ENCODE measurements at places on chromosomes 1 and 21.

DNA sequence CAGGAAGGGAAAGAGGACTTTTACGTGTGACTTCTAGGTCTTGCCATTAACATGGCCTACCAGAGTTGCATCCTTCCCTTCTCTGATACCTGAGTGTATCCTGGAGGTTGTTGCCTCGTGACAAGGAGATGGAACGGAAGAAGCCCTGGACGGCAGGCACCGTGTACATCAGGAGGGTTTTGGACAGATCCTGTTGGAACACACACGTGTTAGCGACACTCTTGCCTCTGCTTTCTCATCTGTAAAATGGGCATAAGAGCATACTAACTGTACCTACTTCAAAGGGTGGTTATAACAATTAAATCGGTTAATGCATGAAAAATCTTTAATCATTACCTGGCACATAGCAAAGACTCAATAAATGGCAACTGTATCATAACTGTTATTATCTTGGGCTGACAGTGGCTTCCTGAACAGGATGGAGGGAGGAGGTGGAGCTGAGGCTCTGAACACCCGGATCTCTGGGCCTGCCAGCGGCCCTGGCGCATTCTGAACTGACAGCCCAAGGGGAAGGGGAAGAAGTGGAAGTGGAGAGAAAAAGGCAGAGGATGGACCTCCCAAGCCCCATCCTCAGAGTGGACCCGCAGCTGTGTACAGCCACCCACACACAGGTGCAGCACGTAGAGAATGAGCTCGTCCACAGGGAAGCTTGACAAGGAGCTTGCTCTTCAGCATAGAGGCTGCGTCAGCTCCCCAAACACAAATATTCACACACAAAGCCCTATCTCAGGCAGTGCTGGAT lies 30.2 kb upstream of the EXOSC10 start:
- DNase-seq = no peak

GRCh38 chr1:167629681-167630567 lies at the start of gene RCSD1:
Gene RCSD1, plus strand, starts transcription at chr1:167630232. Its CDS starts 192 bp downstream, at chr1:167630424.
- peak; percentile 83 for DNase-seq

GRCh38 chr21:45364468-45365185 lies 40.3 kb upstream of the COL18A1 start:
- no peak for DNase-seq

DNA sequence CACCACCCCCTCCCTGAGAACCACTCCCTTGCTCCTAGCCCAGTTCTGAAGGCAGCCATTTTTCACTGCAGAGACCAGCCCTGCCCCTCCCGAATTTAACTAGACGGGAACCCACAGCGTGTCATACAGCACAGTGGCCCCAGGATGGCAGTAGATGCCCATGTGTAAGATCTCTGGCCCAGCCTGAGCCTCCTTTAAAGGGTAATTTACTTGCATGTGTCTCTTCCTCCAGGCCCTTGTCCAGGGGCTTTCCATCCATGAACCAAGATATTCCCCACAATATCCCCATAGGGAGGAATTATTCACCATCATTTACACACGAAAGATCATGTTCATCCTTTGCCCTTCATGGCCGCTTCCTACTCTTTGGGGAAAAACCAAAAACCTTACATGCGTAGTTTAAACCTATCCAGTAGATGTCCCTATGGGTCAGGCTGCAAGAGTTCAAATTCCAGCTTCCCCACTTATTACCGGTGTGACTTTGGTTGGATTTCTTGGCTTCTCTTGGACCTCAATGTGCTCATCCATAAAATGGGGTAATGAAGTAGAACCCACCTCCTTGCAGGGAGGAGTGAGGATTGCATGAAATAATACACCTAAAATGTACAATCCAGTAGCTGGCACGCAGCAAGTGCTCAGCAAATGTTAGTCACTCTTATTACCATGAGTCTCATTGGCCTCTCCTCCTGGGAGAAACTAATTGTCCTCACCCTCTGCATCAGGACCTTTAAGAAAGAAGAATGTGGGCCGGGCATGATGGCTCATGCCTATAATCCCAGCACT lies 4.0 kb upstream of the LACTBL1 start:
- DNase-seq = peak; percentile 92

- peak; percentile 94 for DNase-seq
Observed at GRCh38 chr1:223845810-223846682, at the start of gene TP53BP2. Gene TP53BP2, minus strand, starts transcription at chr1:223845947. Its CDS starts 267 bp downstream, at chr1:223845680.

- no peak for DNase-seq
Observed at GRCh38 chr1:232057217-232057895, 430.8 kb downstream of the DISC1 start.

DNA sequence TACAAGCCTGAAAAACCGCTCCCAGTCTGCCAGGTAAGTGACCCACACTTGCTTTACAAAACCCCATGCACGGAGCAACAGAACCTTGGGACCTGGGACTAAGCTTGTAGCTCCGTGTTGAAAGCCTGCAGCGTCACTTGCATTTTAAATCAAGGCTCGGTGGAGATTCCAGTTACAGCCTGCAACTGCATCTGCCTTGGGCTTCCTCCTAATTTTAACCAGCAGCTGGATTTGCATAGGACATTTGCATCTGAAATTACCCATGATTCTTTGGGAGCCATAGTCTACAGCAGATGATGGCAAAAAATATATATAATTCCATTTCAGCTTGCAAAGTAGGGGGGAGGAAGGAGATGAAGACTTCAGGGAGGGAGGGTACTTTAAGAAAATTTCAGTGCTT lies 62.4 kb upstream of the IGSF21 start:
- DNase-seq = no peak

- DNase-seq = peak; percentile 86
Observed at GRCh38 chr21:29849735-29850176, 90.0 kb downstream of the GRIK1 start.

GRCh38 chr1:244447024-244447423 lies 4.7 kb downstream of the ADSS2 start:
- DNase-seq = no peak

GRCh38 chr1:75954586-75954985 lies 22.4 kb upstream of the ASB17 start:
- DNase-seq = peak; percentile 58

GRCh38 chr21:44550807-44551206 lies 498 bp downstream of the KRTAP10-2 start:
- DNase-seq = no peak

- DNase-seq = no peak
Observed at GRCh38 chr1:172766462-172766861, 107.6 kb downstream of the FASLG start.

DNA sequence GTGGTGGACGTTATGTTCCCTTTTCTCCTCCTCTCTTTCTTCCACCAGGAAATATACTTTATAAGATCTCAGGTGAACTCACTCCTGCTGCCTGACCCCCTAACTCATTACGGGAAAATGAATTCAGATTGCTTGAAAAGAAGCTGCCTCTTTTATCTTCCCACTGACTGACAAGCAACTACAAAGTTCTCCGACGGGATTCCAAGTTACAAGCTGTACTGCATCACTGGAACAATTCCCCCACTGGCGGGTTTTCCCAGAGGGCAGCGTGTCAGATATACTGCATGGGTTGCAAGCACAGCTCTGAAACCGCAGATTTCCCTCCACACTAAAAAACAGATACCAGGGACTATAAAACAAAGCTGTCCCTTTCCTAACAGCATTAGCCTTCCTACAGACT lies 390.6 kb downstream of the KCTD3 start:
- no peak for DNase-seq

- DNase-seq = no peak
Observed at GRCh38 chr1:25568090-25568833, 24.9 kb downstream of the LDLRAP1 start.

GRCh38 chr21:45056296-45056904 lies 18.0 kb upstream of the ADARB1 start:
- no peak for DNase-seq

DNA sequence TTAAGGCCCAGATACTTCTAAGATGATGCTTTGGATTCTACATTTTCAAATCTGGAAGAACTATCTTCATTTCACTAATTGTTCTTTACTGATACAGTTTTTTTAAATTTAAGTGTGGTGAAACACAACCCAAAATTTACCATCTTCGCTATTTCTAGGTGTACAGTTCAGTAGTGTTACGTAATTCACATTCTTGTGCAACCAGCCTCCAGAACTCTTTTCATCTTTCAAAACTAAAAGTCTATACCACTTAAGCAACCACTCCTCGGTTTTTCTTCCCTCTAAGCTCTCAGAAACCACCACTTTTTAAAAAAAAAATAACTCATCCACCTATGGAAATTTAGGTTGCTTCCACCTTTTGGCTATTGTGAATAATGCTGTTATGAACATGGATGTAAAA lies 220.7 kb downstream of the PDE4B start:
- DNase-seq = peak; percentile 48

- no peak for DNase-seq
Observed at GRCh38 chr1:175268720-175269119, 76.1 kb upstream of the KIAA0040 start.

DNA sequence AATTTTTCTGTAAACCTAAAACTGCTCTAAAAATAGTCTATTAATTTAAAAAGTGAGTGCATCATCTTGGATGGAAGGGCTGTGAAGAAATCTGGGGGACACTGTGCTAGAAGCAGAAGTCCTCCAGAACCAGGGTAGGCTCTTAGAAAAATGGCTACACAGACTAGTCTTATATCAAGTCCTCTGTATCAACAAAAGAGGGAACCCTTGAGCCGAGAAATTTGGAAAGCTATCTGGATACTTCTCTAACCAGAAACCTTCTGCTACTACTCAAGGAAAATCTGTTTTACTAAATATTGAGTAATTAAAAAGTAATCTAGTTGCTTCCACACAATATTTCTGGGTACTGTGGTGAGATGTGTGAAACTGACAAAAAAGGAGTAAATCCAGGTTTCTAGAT lies 92.1 kb downstream of the WDR3 start:
- DNase-seq = peak; percentile 7

DNA sequence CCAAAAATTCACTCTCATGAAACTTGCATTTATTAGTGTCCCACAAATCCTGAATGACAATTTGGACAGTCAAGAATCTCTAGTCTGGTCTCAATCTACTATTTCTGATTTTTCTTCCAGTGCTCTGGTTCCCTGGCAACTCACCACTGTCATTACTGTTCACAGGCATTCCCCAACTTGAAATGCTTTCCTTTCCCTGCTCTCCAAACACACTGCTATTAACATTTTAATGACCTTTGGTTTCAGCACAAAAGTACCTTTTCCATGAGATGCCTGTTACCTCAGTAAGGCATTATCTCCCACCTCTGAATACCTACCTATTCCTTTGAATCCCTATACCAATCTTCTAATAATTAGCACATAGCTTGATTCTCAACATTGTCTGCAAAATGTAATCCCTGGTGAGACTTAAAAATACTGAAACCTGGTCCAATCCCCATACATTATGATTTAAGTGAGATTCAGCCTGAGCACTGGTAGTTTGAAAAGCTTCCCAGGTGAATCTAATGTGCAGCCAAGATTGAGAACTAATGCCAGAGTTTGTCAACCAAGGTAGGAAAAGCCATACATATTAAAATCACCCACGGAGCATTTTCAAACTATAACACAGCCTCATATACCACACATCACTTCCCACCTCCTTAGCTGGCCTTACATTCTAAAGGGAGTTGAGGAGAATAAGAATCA lies 11.7 kb upstream of the ANGPTL3 start:
- no peak for DNase-seq

- no peak for DNase-seq
Observed at GRCh38 chr21:44763050-44763378, 38.6 kb downstream of the UBE2G2 start.

DNA sequence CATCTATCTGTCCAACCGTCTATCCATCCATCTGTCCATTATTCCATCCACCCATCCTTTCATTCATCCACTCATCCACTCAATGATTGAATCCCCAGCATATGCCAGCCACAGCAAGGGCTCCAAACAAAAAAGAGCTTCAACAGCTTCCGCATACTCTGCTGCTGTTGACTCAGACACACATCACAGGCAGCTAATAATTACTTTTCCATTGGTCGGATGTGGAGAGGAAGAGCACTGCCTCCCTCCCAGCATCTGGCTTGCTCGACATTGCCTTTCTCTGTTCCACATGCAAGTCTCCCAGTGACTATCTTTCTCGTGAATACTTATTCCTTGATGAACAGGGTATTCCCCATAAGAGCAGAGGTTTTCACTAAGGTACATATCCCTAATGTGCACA lies 176.5 kb downstream of the HIVEP3 start:
- DNase-seq = no peak

- DNase-seq = no peak
Observed at GRCh38 chr1:83910461-83910860, 88.5 kb downstream of the TTLL7 start.

GRCh38 chr1:17059391-17060305 lies 5.8 kb upstream of the SDHB start:
- DNase-seq = peak; percentile 87

GRCh38 chr1:24250791-24251190 lies 63.7 kb upstream of the IFNLR1 start:
- DNase-seq = no peak

DNA sequence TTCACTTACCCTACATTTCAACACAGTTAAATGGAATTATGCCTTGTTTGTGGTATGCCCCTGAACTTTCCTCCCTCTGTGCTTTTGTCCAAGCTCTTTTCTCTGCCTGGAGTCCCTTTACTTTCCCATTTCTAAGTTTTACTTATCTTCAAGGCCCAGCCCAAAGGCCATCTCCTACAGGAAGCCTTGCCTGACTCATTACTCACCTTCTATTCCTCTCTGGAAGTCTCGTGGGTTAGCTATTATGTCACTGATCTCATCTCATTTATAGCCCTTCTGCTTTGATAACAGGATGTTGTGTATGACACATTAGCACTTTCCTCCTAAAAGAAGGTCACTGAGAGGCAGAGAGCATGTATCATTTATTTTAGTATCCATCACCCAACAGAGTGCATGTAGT lies 78.8 kb upstream of the CD1D start:
- DNase-seq = no peak

DNA sequence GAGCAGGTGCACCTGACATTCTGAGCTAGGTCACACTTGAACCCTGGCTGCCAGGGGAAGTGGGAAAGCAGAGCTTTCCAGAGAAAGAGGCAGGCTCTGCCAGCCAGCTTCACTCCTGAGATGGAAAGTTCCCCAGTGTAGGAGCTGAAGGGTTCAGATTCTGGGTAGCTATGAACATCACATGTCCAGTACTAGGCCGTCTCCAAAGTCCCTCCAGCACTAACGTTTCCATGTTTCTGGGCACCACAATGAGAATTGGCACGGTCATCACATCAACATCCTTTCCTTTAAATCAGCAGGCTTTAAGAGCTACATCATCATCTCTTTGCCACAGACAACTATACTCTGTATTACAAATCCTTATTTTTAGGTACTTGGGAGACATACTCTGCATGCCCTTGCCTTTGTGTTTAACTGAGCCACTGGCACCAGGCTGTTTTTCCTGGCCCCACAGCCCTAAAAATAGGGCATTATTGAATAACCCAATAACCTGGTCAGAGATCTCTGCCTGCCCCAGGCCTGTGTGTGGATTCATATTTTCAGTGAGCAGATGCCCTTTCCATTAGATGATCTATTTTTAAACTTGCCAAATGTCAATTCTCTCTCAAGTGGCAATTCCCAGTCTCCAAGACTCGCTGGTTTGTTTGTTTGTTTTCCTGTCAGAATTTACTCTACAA lies 35.4 kb upstream of the USP24 start:
- no peak for DNase-seq

DNA sequence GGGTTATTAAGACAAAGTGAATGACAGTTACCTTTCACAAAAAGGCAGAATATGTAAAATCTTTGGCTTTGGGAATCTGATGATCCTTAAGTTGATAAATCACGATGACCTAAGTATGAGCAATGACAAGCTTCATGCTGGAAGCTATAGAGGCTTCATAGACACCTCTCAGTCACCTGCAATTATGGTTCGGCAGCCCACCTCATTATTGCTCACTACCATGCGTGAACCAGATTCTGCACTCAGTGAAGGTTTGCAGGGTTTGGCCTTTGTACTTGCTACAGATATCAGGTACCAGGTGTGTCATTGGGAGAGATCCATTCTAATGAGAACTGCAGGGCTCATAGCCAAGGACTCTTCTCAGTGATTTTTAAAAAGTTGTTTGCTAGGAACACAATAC lies 163.5 kb downstream of the KCTD3 start:
- DNase-seq = no peak
